ENCODE measurements at places on chromosomes 13 and 19.

GRCh38 chr13:51113969-51114368 is 2.9 kb upstream of the C13orf42 start:
- no peak for DNase-seq

DNA sequence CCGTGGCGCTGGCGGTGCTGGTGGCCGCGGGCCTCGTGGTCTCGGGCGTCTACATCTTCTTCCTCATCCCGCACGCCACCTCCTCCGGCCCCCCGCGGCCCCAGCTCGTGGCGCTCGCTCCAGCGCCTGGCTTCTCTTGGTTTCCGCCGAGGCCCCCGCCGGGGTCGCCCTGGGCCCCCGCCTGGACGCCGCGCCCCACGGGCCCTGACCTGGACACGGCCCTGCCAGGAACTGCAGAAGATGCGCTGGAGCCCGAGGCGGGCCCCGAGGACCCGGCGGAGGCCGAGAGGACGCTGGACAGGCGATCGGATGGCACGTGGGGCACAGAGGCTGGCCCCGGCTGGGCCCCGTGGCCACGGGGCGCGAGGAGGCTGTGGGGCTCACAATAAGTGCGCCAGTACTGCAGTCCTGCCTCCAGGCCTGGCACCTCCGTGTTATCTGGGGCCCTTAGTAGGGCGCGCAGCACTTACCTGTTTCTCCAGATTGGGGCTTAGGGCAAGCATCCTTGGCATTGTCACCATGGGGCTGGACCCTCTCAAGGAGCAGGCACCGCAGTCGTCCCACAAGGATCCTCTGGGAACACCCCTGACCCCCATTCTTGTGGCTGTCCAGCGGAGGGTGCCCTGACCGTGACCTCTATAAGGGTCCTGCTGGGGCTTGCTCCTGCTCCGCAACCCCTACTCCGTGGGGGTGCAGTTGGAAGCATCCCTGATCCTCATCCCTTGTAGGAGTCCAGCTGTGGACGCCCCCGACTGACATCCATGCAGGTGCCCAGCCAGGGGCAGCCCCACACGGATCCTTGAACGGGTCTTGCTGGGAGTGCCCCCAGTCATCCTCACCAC is 1.5 kb downstream of the RNF225 start:
- peak; percentile 37 for DNase-seq

DNA sequence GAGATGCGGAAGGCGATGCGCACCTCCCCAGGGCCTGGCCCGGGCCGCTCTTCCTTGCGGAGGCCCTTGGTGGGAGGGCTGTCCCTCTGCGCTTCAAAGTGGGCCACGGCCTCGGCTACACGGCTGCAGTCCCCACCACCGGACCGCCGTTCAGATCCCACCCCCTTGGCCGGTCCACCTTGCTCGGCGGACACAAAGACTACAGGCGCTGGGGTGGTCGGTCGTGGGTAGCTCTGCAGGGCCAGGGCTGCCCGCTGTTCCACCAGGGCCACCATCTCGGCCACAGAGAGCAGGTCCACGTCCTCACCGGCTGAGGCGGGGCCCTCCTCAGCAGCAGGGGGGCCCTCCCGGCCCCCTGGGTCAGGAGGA is 18.0 kb downstream of the FBXO46 start:
- no peak for DNase-seq

GRCh38 chr13:111923991-111924677 is 142.8 kb upstream of the SOX1 start:
- DNase-seq, result no peak

- no peak for DNase-seq
Observed at GRCh38 chr13:75533861-75534260, 3.8 kb downstream of the COMMD6 start.

DNA sequence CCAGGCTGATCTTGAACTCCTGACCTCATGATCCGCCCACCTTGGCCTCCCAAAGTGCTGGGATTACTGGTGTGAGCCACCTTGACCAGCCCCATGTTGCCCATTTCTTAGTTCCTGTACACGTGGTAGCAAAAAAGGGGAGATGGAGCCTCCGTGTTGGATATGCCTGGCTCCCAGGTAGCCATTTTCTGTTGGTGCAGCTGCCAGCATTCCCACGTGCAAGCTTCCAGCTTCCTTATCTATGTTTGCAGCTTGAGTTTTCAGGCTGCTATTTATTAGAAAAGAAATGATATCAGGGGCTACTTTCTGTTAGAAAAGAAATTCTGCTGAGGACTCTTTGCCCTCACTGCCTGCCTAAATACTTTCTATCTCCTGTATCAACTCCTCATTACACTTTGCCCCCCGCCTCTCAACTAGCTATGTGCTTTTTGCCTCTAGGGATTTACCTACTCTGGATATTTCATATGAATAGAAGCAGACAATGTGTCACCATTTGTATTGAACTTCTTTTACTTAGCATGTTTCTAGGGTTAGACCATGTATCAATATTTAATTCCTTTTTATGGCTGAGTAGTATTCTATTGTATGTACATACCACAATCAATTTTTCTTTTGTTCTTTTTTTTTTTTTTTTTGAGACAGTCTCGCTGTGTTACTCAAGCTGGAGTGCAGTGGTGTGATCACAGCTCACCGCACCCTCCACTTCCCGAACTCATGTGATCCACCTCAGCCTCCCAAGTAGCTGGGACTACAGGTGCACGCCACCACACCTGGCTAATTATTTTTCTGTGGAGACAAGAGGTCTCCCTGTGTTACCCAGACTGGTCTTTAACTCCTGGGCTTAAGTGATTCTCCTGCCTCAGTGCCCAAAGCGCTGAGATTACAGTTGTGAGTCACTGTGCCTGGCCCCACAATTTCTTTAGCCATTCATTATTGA is 3.4 kb upstream of the TMED1 start:
- no peak for DNase-seq

- no peak for DNase-seq
Observed at GRCh38 chr13:94312511-94313216, 166.8 kb downstream of the DCT start.

DNA sequence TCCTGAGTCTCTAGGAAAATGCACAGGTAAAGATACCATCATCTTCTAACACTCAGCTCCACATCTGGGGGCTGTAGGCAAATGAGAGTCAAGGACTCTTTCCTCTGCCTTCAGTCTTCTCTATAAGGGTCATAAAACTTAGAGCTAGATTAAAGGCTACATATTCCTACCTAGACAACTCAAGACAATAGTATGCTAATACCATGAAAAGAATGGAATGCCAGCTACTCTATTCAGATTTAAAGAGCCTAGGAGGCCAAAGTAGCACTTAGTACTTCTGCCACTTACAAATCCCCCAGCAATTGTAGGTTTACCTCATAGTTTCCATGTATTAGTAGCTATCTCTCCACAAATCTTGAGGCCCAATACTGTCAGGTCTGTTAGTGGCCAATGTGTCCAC is 453.0 kb downstream of the SLITRK5 start:
- no peak for DNase-seq

DNA sequence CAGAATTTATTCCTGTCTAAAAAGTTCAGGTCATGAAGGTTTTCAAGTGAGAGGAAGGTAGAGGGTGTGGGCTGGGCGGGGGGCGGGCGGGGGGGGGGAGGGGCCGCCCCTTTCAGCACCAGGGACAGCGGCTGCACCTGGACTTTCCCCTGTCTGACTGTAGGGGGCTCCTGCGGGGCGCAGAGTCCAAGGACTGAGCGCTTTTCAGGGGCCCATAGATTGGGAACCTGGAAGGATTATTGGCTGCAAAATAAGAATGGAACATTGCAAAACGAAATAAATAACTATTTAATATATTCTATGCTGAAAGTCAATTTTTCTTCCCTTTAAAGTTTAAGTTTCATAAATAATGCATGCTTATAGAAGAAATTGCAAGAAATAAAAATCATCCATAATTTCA is 8.9 kb upstream of the CYP4F3 start:
- DNase-seq, result peak; percentile 60

GRCh38 chr19:10945264-10945663 is 15.6 kb upstream of the SMARCA4 start:
- no peak for DNase-seq

- peak; percentile 83 for DNase-seq
Observed at GRCh38 chr19:58002384-58003173, at the start of gene ZNF606. Gene ZNF606, minus strand, starts transcription at chr19:58002820. Its CDS starts 1,501 bp downstream, at chr19:58001319.

DNA sequence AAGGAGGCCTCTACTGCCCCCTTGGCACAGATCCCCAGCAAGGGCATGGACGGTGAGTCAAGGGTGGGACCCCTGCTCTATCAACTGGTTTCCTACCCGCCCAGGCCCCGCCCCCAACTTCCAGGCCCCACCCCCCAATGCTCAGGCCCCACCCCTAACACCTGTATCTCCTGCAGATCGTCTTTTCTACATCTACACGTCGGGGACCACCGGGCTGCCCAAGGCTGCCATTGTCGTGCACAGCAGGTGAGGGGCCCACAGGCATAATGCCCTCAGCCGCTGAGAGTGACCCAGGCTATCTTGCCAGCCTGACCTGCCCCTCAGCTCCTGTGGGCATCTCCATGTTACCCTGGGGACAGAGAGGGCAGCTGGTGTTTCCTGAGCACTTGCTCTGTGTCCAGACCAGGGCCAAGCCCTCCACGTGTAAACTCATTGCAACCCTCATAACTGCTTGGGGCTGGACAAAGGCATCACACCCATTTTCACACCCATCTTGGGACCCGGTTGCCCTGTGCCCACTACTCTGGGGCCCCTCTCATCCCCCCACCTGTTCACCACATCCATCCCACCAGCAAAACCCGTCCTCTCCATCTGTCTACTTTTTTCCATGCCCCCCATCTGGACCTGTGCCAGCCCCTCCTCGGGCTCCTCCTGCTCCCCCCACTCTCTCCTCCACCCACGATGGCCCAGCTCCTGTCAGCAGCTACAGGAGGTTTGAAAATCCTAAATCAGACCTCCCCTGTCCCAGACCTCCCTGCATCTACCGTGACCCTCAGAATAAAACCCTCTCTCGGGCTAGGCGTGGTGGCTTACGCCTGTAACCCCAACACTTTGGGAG is 17.2 kb downstream of the SLC27A1 start:
- no peak for DNase-seq

DNA sequence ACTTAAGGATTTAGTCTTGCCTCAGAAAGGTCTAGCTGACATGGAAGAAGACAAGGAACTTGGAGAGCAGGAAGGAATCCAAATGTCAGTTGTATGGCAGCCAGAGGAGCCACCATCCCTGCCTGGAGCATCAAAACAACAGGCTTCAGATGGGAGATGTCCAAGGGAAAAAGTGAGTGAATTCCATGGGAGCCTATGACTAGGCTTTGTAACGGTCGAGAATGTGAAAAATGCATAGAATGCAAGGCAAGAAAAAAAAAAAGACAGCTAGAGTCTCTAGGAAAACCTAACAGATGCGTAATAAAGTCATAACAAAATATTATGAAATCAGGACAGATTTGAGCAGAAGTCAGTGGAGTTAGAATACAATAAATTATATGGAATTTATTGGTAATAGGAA is 183.7 kb upstream of the LSM14A start:
- DNase-seq, result no peak

- no peak for DNase-seq
Observed at GRCh38 chr13:63541336-63541735, 2125.7 kb upstream of the PCDH20 start.

- DNase-seq, result no peak
Observed at GRCh38 chr13:37656247-37656940, 57.8 kb upstream of the POSTN start.

- no peak for DNase-seq
Observed at GRCh38 chr13:44302940-44303575, 70.6 kb upstream of the SERP2 start.

GRCh38 chr19:33239223-33239975 is 13.7 kb upstream of the SLC7A10 start:
- no peak for DNase-seq

DNA sequence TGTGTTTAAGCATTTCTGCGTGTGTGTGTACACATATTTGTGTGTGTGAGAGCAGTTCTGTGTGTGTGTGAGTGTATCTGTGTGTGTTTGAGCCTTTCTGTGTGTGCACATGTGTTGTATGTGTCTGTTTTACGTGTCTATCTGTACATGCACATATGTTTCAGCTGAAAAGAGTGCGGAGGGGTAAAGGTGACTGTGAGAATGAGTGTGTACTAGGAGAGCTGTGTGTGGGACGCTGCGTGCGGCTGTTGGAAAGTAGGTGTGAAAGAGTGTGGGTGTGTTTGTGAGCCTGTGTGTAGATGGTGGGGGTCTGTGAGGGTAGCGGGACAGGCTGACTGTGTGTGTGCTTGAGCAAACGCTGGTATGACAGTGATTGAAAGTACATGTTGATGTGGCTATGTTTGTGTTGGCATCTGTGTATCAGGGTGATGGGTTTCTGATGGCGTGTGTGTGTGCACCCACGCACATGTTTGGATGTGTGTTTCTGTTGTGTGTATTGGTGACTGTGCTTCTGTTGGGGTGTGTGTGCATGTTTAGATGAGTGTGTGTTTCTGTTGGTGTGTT is 7.5 kb upstream of the TPM4 start:
- no peak for DNase-seq

- no peak for DNase-seq
Observed at GRCh38 chr19:34409189-34410164, 5.3 kb downstream of the PDCD2L start.

DNA sequence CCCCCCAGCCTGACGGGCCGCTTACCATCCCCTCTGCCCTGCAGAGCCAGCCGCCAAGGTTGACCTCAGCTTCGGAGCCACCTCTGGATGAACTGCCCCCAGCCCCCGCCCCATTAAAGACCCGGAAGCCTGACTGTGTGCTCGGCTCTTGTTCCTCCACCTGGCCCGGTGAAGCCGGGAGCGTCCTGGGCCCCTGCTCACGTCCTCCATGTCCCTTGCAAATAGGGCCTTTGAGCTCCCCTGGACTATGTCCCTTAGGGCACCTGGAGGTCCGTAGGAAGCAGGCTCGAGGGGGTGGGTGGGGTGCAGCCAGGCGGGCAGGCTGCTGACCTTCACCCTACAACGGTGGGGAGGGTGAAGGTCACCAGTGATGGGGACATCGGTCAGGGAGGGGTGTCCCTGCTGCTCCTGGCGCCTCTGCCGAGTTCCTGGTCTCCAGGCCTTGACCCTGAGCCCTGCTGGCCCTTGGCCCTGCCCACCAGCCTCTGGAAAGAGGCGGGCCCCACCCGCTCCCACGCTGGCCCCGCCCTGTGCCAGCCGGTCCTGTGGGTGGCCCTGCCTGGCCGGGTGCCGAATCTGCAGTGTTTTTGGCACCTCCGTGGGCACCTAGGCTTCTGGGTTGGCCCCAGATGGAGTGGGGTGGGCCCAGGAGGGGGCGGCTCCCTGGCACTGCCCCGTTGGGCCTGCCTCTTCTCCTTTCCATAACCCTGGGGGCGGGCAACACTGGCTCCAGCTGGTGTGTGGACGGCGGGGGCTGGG is 3.3 kb downstream of the ATP5F1D start:
- peak; percentile 44 for DNase-seq

DNA sequence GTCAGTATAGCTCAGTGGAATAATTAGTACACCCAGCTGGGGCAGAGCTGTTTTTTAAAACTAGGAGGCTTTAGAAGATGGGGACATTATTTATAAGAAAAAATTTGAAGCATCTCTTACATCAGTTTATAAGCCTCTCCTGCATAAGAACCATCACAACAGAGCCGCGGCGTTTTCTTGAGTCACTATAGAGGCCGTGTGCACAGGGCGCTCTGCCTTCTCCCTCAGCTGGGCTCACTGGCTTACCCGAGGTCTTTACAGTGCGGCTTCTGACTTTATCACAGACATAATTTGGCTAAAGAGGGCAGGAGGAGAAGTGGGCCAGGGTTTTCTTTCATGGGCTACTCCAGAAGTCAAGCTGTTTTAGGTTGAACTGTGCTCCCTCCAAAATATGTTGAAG is 135.5 kb upstream of the RNF113B start:
- no peak for DNase-seq
